ENCODE measurements at places on chromosomes 7 and 10. TPM values are rescaled to one million over a fixed set of nuclear protein-coding genes. Genes with fewer than 3 reads are reported as not detected.

DNA sequence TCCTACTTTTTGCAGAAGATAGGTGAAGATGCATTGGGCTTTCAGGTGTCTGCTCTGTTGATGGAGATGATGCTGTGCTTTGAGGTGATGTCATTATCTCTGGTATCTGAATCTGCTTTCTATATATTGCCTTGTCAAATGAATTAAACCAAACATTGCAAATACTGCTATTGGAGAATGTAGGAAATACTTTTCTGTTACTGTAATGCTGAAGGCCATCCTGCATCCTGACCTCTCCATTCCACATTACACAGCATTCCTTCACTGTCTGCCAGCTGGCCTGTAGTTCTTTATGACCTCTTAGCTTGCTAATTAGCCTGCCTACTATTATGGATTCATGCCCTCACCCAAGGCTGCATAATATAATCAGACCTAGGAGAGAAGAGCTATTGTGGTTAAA lies 73.2 kb downstream of the VCL start:
- no peak for DNase-seq

DNA sequence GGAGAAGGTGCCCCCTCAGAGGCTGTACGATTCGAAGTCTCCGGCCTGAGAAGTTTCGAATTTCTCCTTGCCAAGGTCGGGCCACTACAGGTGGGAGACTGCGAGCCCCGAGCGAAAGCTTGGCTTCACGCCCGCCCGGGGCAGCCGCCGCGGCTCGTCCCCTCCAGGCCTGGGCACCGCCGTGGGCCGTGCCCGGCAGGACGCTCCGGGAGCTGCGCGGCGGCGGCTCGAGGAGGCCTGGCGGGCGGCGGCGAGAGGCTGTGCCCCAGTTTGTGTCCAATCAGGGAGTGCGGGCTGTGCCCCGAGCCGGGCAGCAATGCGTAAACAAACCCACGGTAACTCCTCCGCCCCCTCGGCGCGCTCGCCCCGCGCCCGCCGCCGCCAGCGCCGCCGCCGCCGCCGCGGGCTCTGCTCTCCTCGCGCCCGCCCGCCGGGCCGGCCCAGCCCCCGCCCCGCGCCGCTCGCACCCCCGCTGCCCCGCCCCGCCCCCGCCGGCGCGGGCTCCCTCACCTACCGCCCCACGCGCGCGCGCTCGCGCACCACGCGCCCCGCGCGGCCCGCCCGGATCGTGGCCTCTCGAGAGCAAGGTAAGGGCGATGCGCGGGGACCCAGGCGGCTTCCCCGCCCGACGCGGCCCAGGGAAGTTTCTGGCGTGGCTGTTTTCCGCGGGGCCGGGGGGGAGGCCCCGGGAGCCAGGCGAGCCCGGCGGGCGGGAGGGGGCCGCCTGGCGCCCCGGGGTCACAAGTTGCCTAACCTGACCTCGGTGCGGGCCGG lies 57.8 kb upstream of the PCGF5 start:
- peak; percentile 83 for DNase-seq

DNA sequence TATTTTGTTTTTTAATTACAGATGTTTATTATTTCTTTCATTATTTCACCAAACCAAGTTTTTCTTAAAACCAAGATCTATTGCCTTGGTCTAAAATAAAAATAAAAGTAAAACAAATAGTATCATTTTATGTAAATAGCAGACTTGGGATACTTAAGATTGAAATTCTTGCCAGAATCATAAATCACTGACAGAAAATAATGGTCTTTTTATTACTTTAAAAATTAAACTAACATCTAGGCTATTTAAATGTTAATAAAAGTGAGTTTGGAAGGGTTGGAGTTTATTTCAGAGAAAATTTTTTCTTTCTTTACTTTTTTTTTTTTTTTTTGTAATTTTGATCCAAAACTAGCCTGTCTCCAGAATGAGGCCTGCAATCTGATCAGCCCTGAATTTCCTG lies 568.0 kb upstream of the IGFBP3 start:
- DNase-seq = no peak

FFAR4 gene
- total RNA-seq = 0.31 TPM

FAM221A gene
- 9.8 TPM for total RNA-seq

Data from sciatic nerve (tissue), 2 donors.